ENCODE measurements at places on chromosomes 2 and 18.

DNA sequence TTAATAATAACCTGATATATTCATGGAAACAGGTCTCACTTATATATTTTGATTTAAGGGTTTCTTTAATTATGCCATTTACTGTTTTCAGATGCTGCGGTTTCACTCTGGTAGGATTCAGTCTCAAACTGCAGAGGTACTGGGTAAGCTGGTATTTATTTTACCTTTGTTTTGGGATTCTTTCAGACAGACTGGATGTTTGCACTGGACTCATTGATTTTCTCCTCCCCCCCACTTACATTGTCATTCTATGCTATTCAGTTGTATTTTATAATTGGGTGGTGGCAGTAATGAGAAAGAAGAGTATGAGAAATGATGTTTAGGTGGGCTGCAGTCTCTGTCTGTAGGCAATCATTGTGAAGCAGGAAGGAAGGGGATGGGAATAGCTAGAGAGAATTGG, 155.6 kb downstream of the AQP4 start:
- no peak for DNase-seq

- no peak for DNase-seq
These were observed 43.3 kb downstream of the KCNH7 start for GRCh38 chr2:162795312-162795711.

DNA sequence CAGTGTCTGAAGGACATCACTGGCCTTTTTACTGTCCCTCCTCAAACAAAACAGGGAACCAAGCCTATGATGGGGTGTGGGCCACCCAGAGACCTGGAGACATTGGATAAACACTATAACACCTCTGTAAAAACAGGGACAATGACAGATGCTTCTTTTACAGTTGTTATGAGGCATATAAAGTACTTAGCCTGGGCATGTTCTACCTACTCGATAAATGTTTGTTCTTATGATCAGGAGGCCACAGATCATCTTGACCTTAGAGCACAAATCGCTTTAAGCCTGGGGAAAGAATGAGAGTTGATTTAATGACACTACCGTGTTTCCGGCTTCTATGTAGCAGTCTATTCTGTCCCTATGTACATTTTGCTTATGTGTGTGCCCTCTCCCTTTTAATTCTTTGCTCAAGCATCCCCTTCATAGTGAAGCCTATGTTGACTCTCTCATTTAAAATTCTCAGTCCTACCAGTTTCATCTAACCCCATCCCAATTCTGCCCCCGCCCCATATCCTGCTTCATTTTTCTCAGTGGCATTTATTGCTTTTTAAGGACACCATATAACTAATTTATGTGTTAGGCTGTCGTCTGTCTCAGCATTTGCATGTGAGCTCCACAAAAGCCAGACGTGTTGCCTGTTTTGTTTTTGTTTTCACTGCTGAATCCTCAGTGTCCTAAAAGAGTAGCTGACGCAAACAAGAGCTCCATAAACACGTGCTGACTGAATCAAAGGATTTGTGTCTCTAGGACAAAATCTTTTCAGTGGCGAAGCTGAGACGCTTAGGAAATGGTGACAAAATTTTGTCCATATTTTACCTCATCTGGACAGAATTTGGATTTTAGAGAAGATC, 182.3 kb upstream of the ST6GAL2 start:
- no peak for DNase-seq

DNA sequence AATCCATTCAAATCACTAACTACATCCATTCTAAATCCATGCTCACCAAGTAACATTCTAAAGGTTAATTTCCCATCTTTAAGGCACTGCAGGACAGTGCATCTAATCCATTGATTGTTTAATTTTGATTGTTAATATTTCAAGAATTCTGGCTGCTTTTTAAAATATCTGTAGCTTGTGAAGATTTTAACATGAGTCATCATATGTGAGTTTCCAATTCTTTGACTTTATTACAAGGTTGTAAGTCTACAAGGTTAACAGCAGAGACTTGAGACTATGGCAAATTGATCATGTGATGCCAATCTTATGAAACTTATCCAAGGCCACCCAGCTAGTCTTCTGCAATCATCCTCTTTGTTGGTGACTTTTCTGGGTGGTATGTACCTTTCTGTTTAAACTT, 349.2 kb upstream of the ZC3H15 start:
- DNase-seq = no peak

- DNase-seq = no peak
These were observed 18.0 kb upstream of the LBH start for GRCh38 chr2:30213326-30213725.

DNA sequence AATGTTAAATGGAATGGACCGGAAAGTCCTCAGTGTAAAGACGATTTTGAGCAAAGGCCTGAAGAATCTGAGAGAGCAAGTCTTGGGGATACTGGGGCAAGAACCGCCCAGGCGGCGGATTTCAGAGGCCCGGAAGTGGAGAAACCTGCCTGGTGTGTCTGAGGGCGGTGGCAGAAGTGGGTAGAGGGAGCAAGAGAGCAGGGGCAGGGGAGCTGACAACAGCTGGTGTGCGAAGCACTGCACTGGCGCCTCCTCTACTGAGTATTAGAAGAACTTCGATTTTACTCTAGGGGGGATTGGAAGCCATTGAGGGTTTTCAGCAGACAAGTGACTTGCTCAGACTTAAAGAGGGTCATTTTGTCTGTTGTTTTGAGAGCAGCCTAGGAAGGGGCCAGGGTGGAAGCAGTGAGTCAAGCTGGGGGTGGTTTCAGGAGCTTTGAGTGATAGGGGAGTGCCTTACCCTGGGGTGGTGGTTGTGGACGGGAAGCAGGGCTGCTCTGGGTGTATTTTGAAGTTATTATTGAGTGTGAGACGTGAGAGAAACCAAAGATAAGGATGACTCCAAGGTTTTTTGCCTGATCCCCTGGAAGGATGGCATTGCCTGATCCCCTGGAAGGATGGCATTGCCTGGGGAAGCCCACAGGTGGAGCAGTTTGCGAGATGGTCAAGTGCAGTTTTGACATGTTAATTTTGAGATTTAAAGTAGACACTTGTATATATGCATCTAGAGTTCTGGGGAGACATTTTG, 52.5 kb downstream of the ZNF236 start:
- no peak for DNase-seq

DNA sequence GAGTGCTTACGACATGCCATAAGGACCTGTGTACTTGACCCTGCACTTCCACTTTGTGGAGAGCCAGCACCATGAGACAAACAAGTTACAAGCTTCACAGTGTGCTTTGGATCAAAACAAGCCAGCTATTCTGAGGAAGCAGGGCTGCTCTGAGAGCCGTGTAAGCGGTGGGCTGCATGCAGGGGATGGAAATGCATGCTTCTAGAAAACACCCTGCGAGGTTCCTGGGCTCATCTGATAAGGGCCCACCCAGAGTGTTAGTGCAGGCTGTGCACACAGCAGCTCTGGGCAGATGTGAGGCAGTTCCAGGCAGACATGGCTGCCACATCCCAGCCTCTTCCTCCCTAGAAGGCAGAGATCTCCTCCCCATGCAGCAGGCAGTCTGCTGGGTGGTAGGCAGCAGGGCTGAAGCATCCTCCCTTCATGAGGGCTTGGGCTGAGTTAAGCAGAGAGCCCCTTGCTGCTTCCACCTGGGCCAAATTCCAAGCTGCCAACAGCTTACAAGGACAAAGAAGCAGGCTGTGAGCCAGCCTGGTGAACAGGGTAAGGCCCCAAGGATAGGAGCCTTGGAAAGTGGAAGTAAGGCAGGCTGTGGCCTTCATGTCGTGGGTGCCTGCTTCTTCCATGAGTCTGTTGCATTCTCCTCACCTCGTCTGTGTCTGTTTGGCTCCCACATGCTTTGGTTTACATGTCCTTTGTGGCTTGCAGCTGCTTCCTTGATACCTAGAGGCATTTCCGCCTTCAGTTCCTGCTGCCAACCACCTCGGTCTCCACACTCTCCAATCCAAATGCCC, 7.7 kb downstream of the PSD4 start:
- DNase-seq = peak; percentile 28

DNA sequence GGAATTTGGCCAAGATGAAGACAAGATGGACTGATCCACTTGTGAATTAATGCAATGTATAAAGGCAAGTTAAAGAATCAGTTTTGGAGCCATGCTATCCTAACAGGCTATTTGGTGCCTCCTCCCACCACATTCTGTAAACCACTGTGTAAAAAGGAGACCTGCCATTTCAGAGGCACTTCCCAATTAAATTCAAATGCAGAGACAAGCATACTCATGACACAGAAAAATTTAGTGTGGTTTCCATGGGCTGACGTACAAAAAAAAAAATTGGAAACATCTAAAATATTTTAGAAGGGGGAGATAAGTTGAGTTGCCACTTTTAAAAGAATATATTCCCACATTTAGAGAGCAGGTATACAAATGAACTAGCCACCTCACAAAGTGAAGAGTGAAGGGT, 112.1 kb downstream of the TCF4 start:
- DNase-seq = no peak

DNA sequence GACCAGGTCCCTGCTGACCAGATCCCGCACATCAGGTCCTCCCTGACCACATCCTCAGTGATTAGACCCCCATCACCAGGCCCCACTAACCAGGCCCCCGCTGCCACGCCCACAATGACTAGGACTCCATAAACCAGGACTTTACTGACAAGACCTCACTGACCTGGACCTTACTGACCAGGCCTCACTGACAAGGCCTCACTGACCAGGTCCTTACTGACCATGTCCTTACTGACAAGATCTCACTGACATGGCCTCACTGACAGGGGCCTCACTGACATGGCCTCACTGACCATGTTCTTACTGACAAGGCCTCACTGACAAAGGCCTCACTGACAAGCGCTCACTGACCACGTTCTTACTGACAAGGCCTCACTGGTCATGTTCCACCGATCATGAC, 107.9 kb upstream of the TEKT4 start:
- DNase-seq = no peak

- DNase-seq = no peak
These were observed 184.0 kb upstream of the PID1 start for GRCh38 chr2:229454934-229455631.

DNA sequence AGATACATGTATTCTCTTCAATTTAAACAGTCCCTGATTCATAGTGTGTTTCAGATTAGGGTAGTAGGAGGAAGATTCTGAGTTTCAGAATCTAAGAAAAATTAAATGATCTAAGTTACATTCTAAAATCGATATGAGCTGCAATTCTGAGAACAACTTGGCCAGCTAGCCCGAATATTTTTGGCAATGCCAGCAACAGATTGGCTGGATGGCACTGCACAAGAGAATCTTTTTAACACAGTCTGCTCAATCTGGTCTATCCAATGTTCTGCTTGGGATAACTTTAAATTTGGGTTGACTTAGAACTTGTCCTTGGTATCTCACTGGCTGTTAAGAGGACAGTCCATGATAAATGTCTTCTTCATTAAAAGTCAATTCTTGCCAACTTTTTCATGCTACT, 853.9 kb downstream of the NRXN1 start:
- no peak for DNase-seq

DNA sequence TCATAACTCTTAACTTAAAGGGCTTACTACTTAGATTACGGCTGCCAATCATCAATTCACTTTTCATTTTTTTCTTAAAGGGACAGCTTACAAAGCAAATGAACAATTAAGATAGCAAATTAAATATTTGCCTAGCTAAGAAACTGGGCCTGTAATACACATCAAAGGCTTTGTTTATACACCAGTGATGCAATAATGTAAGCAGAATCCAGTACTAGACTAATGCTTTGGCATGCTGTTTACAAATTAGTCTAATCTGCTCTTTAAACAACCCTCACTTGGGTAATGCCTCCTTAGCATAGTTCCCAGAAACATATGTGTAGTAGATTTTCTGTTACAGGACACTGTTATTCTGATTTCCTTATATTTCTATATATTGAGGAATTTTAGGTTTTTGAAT, 105.8 kb downstream of the ARHGAP28 start:
- no peak for DNase-seq

DNA sequence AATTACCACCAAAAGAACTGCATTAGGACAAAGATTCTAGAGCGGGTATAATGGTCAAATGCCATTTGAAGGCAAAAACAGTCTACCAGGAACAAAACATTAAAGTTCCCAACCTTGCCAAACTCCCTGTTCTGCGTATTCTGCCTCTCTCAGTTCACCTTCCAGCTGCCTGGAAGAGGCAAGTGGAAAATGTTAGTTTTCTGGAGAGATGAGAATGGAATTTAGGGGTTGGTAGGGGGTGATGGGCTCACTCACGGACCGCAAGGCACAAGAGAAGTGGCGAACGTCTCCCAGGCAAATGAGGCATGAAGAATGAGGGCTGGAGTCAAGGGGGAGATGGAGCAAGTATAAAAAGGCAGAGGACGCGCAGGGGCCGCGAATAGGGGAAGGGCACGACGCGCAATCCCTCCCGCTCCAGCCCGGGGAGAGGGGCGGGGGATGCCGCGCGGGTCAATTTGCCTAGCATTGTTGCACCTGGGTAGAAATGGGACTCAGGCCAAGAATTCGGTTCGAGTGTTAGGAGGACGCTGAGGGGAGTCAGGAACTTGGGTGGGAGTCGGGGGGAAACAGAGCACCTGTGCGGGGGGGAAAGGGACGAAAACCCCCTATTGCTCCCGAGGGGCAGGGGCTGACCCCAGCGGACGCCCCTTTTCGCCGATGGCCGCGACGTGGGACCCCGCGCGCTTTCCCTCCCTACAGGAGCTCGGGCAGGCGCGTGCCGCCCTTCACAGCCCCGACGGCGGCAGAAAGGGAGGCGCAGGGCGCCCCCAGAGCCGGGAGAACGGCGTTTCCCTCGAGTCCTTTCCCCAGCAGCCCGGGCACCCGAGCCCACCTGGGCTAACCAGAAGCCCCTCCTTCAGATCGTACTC, 573 bp downstream of the PAIP2B start:
- DNase-seq = peak; percentile 19

DNA sequence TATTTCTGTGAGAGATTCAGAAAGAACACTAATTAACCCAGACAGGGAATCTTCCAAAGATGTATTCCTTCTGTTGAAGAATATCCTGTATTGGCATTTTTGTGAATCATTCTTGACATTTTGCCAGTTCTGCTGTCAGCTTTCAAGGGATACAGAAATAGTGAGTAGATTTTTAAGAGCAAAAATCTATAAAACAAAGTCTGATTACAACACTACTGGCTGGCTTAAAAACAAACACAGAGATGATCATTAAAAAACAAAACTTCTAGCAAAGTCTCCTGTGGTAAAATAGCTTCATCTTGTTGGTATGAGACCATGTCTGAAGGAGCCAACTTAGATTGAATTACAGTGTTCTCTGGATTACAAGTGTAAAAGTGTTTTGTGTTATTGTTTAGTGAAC, 866.3 kb upstream of the KLHL29 start:
- DNase-seq = no peak

GRCh38 chr18:22214731-22215528, 45.5 kb downstream of the GATA6 start:
- DNase-seq = no peak

DNA sequence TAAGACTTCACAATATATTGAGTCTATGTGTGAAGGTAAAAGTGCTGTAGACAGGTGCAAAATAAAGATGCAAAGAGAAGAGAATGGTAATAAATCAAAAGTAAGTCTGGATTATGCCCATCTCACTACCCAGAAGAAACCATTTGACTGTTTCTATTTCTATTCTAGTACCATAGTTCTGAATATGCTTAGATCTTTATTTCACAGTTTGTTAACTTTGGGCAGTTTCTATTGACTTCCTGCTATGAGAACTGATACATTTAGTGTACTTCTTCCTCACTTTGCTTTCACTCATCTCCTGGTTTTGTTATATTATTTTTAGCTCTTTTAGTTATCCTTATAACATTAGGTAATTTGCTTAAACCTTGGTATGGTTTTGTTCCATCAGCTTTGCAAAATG, 94.9 kb downstream of the HS1BP3 start:
- DNase-seq = no peak

GRCh38 chr2:58918141-58918540, 677.0 kb upstream of the FANCL start:
- no peak for DNase-seq

GRCh38 chr2:120879431-120880295, 144.0 kb downstream of the GLI2 start:
- peak; percentile 32 for DNase-seq
